ENCODE measurements at places on chromosomes 6 and 20.
A peak's percentile ranks its signal among the peaks of the same experiment; 100 is the strongest.

DNA sequence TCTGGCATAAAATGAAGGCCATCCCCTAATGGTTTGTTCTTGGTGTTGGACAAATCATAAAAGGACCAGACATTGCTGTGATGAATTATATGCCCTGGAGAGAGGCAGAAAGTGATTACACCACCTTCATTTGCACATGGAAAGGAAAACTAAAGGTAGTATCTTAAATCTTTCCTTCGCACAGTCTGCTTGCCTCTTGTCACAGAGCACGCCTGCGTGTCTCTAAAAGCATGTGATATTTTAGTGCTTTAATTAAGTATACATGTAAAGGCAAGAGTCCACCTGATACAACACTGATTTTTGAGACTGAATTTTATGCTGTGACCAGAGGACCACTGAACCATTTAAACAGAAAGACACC, 28.8 kb upstream of the PLAGL1 start:
- no peak for DNase-seq

- no peak for DNase-seq
These were observed 35.3 kb downstream of the EFCAB8 start for GRCh38 chr20:32894026-32894483.

DNA sequence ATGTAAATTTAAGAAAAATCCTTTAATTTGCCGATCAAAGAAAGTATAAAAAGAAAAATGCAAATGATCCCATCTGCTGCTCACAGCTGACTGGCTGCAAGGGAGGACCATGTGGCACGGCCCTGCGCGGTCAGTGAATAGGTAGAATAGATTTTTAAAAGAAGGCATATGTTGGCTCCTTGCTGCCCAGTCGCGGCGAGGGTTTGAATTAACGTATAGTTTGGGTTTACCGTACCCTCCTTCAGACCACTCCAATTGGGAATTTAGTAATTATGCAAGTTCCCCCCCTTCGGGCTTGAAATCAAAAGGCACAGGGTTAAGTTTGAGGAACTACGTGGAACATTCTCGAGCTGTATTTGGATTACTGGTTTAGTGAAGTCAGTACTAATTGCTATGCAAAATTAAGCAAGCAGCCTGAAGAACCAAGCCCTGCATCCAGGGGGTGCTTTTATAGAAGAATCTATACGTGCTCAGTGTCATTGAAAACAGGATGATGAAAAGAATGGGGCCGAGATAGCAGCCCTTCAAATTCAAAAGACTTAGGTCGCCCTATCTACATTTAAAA, 1.1 kb upstream of the BEND3 start:
- DNase-seq: peak; percentile 55

DNA sequence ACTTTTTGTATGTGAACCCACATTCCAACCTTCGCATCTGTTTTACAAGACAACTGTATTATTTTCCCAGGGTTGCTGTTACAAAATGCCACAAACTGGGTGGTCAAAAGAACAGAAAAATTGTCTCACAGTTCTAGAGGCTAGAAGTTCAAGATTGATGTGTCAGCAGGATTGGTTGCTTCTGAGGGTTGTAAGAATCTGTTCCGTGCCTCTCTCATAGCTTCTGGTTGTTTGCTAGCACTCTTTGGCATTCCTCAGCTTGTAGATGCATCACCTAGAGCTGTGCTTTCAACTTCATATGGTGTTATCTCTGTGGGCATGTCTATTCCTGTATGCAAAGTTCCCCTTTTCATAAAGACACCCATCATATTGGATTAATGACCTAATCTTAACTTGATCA, 1067.2 kb downstream of the EPHA7 start:
- DNase-seq: no peak

- no peak for DNase-seq
These were observed 427.0 kb downstream of the EYS start for GRCh38 chr6:65280060-65280459.

- no peak for DNase-seq
These were observed 65.3 kb downstream of the BMP2 start for GRCh38 chr20:6832811-6833210.

DNA sequence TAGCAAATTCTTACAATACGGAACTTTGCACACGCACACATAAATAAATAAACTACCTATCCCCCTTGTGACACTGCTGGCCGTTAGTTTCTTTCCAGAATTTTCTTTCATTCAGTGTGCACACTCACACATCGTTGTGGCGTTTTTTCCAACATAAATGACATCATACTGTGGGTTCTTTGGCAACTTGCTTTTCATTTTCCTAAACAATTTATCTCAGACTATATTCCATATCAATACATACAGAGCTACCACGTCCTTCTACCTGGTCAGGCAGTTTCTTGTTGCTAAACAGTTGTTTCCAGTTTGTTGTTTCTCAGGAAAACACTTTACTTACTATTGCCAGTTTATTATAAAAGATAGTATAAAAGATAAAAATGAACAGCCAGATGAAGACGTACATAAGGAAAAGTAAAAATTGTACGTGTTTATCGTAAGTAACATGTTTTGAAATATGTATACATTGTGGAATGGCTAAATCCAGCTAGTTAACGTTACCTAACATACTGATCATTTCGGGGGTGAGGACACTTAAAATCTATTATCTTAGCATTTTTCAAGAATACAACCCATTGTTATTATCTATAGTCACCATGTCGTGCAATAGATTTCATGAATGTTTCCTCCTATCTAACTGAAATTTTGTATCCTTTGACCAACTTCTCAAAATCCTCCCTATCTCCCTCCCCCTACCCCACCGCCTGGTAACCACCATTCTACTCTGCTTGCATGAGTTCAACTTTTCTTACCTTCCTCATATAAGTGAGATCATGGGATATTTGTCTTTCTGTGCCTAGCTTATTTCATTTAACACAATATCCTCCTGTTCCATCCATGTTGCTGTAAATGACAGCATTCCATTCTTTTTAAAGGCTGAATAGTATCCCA, 1.2 kb upstream of the TP53RK start:
- no peak for DNase-seq

- no peak for DNase-seq
These were observed 2.7 kb downstream of the HLA-B start for GRCh38 chr6:31354158-31354863.

DNA sequence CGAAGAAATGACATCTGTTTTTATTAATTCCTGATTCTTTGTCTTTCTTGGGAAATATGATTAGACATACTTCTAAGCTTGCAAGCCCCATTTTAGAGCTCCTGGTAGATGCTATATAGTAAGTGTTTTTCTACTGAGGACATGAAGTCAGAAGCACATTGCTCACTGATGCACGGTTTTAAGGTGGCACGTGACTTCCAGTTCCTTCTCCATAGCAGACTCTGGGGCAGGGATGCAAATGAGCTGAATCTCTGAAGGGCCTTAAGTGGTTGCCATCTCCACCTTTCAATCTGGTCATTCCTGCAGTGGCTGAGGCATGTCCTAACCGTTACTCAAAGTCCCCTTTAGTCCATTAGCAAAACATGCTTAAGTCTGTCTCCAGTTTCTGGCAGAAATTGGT, 421.2 kb upstream of the HTR1E start:
- no peak for DNase-seq

GRCh38 chr20:45098103-45098773, 2.7 kb downstream of the KCNS1 start:
- DNase-seq: no peak

Data from activated CD8-positive, alpha-beta memory T cell treated with anti-CD3 and anti-CD28 coated beads, Interleukin-2, amount 10 ng/mL, durations not matched to agents 7 days and 5 days (primary cell).